ENCODE measurements at places on chromosomes 5 and 9.

- DNase-seq: no peak
Measured at GRCh38 chr5:117590944-117591343, 1016.3 kb upstream of the SEMA6A start.

- DNase-seq: no peak
Measured at GRCh38 chr9:129962451-129962864, 80.5 kb downstream of the FNBP1 start.

DNA sequence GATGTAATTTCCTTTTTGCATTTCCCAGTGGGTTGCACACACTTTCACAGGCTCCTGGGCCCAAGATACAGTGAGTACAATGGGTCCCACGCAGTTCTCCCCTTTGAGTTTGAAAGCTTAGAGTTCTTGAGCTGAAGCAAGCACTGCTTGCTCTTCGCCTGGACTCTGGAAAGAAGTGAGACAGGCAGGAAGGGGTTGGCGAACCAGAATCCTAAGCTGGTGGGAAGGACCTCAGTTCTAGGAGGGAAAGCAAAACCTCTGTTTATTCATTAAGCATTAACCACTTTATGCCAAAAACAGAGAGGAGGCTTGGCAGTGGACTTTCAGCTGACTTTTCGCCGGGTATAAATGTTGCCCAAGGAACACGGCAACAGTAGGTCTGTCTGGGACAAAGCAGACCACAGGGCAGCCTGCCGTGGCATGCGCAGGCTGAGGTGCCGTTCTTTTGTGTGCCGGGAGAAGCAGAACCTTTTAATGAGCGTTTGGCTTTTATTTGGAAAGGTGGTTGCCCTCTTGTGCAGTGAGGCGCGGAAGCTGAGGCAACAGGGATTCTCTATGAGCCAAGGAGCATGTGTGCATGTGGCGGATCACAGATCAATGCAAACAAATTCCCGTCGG lies 239.9 kb upstream of the PANK3 start:
- no peak for DNase-seq

GRCh38 chr9:134361843-134362414 lies 35.7 kb downstream of the RXRA start:
- DNase-seq: no peak

- DNase-seq: no peak
Measured at GRCh38 chr5:59496524-59497134, 396.9 kb downstream of the PDE4D start.

DNA sequence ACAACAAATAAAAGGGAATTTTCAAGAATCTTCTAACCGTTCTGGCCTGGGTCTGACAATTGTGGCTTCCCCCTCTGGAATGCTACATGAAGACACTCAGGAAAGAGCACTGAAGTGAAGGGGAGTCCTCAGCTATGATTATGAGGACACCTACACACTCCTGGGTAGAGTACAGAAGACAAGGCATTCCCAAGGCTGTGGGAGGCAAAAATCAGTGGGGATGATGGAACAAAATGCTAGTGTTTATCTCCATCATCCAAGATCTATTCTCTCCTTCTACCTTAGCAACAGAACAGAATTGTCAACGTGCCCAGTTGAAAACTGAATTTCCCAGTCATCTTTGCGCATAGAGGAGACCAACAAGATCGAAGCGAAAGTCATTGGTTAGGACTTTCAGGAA lies 130.1 kb upstream of the LARP1 start:
- no peak for DNase-seq

- DNase-seq: no peak
Measured at GRCh38 chr5:141692533-141692888, 10.5 kb upstream of the ARAP3 start.
